ENCODE measurements at places on chromosomes 16 and 17. TPM values are rescaled to one million over a fixed set of nuclear protein-coding genes. Genes with fewer than 3 reads are reported as not detected.
A peak's percentile ranks its signal among the peaks of the same experiment; 100 is the strongest.

GRCh38 chr16:56262551-56263245 is 71.4 kb downstream of the GNAO1 start:
- H3K4me3 ChIP-seq = no peak overlapping the region
- DNase-seq = no peak
- no peaks in the 10 kb centered on the region for H3K36me3 ChIP-seq
- H3K27me3 ChIP-seq = no peaks in the 10 kb centered on the region
- no peaks in the 10 kb centered on the region for H3K4me1 ChIP-seq

GRCh38 chr17:78278139-78278741 is 46.8 kb downstream of the TMEM235 start:
- DNase-seq = no peak
- no peaks in the 10 kb centered on the region for H3K4me1 ChIP-seq
- H3K27ac ChIP-seq = no peak overlapping the region
- no peaks in the 10 kb centered on the region for H3K27me3 ChIP-seq
- H3K36me3 ChIP-seq = no peaks in the 10 kb centered on the region

DNA sequence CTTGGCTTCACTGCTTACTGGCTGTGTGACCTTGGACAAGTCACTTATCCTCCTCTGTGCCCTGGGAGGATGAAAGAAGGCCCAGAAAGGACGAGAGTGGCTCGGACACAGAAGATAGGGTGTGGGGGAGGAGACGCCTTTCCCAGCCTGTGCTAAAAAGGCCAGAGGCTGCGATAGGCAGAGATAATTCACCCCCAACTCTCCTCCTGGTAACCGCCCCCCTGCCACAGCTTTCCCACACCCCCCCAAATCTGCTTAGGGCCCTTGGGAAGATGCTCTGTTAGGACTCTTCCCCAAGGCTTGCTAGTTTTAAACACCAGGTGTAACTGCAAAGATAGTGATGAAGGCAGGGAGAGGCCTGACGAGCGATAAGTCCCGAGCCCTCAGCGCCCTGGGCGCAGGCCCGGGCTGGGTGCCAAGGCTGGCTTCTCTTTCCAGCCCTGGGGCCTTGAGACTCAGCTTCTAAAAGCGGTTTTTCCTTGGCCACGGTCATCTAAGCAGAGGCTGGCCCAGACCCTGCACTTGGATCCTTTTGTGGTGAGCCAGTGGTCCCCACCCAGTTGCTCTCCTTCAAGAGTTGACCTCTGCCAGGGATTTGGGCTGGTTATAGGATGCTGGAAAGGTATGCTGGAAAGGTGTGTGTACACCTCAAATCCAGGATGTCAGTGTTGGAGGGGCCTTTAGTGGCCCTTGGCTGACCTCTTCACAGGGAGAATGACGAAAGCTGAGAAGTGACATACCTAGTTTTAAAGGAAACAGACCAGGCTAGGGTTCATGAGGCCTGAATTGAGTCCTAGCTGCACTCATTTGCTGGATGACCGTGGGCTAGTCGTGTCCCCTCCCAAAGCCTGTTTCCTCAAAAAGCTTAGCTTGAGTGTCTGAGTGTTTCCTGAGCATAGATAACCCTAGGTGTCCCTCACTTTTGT is 3.4 kb upstream of the PPP1R9B start:
- no peak overlapping the region for H3K4me3 ChIP-seq
- no peak for DNase-seq
- no peaks in the 10 kb centered on the region for H3K27me3 ChIP-seq
- no peaks in the 10 kb centered on the region for H3K36me3 ChIP-seq

GRCh38 chr17:60065136-60065535 is 13.6 kb downstream of the HEATR6 start:
- H3K4me3 ChIP-seq = no peak overlapping the region
- no peaks in the 10 kb centered on the region for H3K36me3 ChIP-seq
- DNase-seq = no peak
- H3K4me1 ChIP-seq = no peaks in the 10 kb centered on the region

DNA sequence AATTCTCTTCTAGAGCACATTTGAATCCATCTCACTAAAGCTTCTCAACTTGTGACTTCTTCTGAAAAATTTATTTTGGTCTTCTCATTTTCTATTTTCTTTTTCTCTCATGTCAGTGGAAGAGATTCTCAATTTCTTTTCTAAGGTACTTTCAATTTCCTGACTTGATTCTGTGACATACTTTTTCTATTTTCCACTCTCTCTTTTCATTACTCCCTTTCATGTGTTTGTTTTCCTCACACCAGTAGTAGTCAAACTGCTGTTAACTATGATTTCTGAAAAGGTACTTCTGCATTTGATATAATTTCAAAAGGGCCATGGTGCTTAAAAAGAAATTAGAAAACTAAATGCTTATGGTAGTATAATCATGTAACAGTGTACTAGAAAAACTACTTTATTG is 41.9 kb downstream of the NFAT5 start:
- H3K27me3 ChIP-seq = no peaks in the 10 kb centered on the region
- no peak overlapping the region for H3K4me3 ChIP-seq
- no peak for DNase-seq
- H3K27ac ChIP-seq = no peak overlapping the region
- peaks cover under 1% of the 10 kb centered on the region for H3K4me1 ChIP-seq
- H3K36me3 ChIP-seq = no peaks in the 10 kb centered on the region

DNA sequence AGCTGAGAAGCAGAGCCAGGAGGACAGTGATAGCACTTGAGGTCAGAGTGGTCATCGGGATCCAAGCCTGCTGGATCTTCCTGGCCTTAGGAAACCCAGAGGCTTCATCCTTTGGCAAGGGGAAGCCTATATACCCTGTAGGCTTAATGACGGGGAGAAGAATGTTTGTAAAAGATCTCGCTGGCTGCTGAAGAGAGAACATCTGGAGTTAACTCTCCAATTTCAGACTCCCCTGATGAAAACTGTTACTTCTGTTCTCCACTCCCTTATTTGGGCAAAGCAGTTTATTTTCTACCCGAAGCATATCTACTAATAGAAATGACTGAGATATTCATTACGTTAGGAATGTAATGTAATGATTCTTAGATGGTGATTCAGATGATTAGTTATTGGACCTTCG is 487.0 kb downstream of the CDH13 start:
- no peaks in the 10 kb centered on the region for H3K4me1 ChIP-seq
- no peaks in the 10 kb centered on the region for H3K36me3 ChIP-seq
- DNase-seq = no peak
- H3K27ac ChIP-seq = no peak overlapping the region
- no peaks in the 10 kb centered on the region for H3K27me3 ChIP-seq

DNA sequence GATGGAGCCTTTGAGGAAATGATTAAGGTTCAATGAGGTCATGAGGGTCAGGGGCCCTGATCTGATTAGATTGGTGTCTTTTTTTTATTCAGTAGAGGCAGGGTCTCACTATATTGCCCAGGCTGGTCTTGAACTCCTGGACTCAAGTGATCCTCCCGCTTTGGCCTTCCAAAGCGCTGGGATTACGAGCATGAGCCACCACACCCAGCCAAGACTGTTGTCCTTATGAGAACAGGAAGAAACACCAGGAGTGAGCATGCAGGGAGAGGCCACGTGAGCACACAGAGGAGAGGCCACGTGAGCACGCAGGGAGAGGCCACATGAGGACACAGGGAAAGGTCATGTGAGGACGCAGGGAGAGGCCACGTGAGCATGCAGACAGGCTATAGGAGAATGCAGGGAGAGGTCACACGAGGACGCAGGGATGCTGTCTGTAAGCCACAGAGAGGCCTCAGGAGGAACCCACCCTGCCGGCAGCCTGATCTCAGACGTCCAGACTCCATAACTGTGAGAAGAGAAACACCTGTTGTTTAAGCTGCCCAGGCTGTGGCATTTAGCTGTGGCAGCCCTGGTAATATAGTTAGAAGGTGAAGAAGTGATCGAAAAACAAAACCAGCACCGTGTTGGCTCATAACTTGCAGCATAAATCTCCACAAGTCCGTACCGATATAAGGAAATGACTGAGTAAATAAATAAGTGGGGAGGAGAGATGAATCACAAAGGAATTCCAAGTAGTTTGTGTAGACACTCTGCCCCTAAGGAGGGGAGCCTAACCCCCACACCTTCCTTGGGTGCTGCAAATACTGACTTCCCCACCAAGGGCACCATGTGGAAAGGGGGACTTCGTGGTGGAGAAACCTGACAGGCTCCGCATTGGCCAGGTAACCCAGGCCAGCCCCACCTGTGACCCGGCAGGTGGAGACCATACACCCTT is 14.6 kb upstream of the CSNK1D start:
- H3K36me3 ChIP-seq = no peaks in the 10 kb centered on the region
- H3K27ac ChIP-seq = peak overlapping the region; percentile 70
- peak; percentile 95 for DNase-seq
- peaks cover 7% of the 10 kb centered on the region for H3K4me1 ChIP-seq
- H3K27me3 ChIP-seq = no peaks in the 10 kb centered on the region
- H3K4me3 ChIP-seq = no peak overlapping the region

GRCh38 chr17:18245038-18245776 is 13.3 kb downstream of the FLII start:
- no peak overlapping the region for H3K27ac ChIP-seq
- no peaks in the 10 kb centered on the region for H3K27me3 ChIP-seq
- peaks cover 15% of the 10 kb centered on the region for H3K36me3 ChIP-seq
- H3K4me3 ChIP-seq = no peak overlapping the region
- H3K4me1 ChIP-seq = no peaks in the 10 kb centered on the region

- no peaks in the 10 kb centered on the region for H3K36me3 ChIP-seq
- H3K4me1 ChIP-seq = peaks cover 9% of the 10 kb centered on the region
- H3K27me3 ChIP-seq = no peaks in the 10 kb centered on the region
- H3K27ac ChIP-seq = no peak overlapping the region
- no peak for DNase-seq
- no peak overlapping the region for H3K4me3 ChIP-seq
Observed at GRCh38 chr16:69727916-69728270, 1.5 kb upstream of the NQO1 start.

- DNase-seq = no peak
- peaks cover 11% of the 10 kb centered on the region for H3K36me3 ChIP-seq
- no peak overlapping the region for H3K4me3 ChIP-seq
- H3K27ac ChIP-seq = no peak overlapping the region
Observed at GRCh38 chr17:7222093-7222971, 2.6 kb downstream of the ACADVL start.

- H3K4me3 ChIP-seq = no peak overlapping the region
- no peaks in the 10 kb centered on the region for H3K36me3 ChIP-seq
- DNase-seq = no peak
- H3K27ac ChIP-seq = no peak overlapping the region
- H3K4me1 ChIP-seq = no peaks in the 10 kb centered on the region
- no peaks in the 10 kb centered on the region for H3K27me3 ChIP-seq
Observed at GRCh38 chr17:76833034-76833644, 35.1 kb upstream of the MGAT5B start.

GRCh38 chr17:56182081-56182480 is 28.8 kb downstream of the ANKFN1 start:
- H3K36me3 ChIP-seq = no peaks in the 10 kb centered on the region
- H3K27me3 ChIP-seq = no peaks in the 10 kb centered on the region
- no peak overlapping the region for H3K27ac ChIP-seq
- H3K4me1 ChIP-seq = no peaks in the 10 kb centered on the region

DNA sequence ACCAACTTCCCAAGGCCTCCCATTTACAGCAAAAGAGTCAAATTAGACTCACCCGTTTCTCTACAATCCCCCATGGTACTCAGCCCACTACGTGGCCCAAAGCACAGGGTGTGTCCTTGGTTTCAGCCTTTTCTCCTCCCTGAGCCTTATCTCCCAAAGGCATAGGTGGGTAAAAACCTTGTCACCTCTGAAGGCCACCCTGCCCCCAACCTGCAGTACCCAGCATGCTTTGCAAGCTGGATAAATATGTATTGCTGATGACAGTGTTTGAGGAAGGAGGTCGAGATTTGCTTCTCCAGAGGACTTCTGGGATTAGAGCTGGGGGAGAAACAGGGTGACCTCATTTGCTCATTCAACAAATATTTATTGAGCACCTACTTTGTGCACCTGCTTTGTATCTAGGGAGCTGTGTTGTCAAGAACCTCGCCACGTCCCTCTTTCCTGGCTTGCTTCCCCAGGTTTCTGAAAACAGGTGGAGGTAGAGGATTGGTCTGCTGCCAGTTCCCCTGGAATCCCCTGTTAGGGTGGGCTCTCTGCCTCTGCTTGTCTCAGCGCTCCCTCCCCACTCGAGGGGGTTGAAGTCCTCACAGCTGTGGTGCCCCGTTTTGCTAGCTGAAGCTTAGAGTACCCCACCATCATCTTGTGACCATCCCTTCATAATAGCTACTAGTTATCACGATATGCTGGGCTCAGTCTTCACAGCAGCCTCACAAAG is 3.0 kb downstream of the LASP1 start:
- H3K4me3 ChIP-seq = peak overlapping the region; percentile 89
- no peaks in the 10 kb centered on the region for H3K27me3 ChIP-seq
- H3K36me3 ChIP-seq = no peaks in the 10 kb centered on the region
- DNase-seq = peak; percentile 80
- peaks cover 45% of the 10 kb centered on the region for H3K4me1 ChIP-seq

GRCh38 chr17:78019367-78019975 is 61.0 kb downstream of the TNRC6C start:
- H3K27ac ChIP-seq = no peak overlapping the region
- H3K36me3 ChIP-seq = no peaks in the 10 kb centered on the region
- no peaks in the 10 kb centered on the region for H3K27me3 ChIP-seq
- H3K4me1 ChIP-seq = no peaks in the 10 kb centered on the region
- H3K4me3 ChIP-seq = no peak overlapping the region

- H3K4me3 ChIP-seq = no peak overlapping the region
- H3K27me3 ChIP-seq = no peaks in the 10 kb centered on the region
- no peaks in the 10 kb centered on the region for H3K36me3 ChIP-seq
- H3K27ac ChIP-seq = no peak overlapping the region
Observed at GRCh38 chr17:49925921-49926320, 43.1 kb upstream of the DLX4 start.

PPM1D gene
- 22.8 TPM for total RNA-seq

NOS2 gene
- 34.5 TPM for total RNA-seq

TM4SF5 gene
- total RNA-seq = 15.1 TPM

TBC1D26 gene
- not detected for total RNA-seq

SMTNL2 gene
- total RNA-seq = 0.27 TPM

APRT gene
- total RNA-seq = 103 TPM

MARCHF10 gene
- not detected for total RNA-seq

All from colonic mucosa (tissue), 4 donors.